ENCODE measurements at places on chromosomes 16 and 17. TPM values are rescaled to one million over a fixed set of nuclear protein-coding genes. Genes with fewer than 3 reads are reported as not detected.

Gene CSH2
- total RNA-seq, result not detected

Gene VWA3A
- 0.24 TPM for total RNA-seq

Gene CDR2
- total RNA-seq, result 43.2 TPM

Gene TTYH2
- total RNA-seq, result 7.4 TPM

Gene CDK3
- 6.7 TPM for total RNA-seq

Gene VAT1L
- total RNA-seq, result 18.6 TPM

Gene ABCC11
- 0.03 TPM for total RNA-seq

Gene HERPUD1
- 27.1 TPM for total RNA-seq

Gene CCL7
- not detected for total RNA-seq

Gene MYH1
- total RNA-seq, result not detected

Gene MYH11
- not detected for total RNA-seq

Gene SPHK1
- 1.9 TPM for total RNA-seq

Gene MPO
- total RNA-seq, result not detected

Gene SLC5A10
- not detected for total RNA-seq

Gene AGRP
- total RNA-seq, result 1.1 TPM

Gene ADAMTS18
- total RNA-seq, result 0.41 TPM

Gene CCL1
- total RNA-seq, result not detected

Gene ABCA9
- total RNA-seq, result not detected

Gene OSGIN1
- 1.6 TPM for total RNA-seq

Gene FOXC2
- total RNA-seq, result 0.62 TPM

Gene GAST
- not detected for total RNA-seq

Gene TVP23B
- total RNA-seq, result 23.7 TPM

Gene MT1H
- total RNA-seq, result 3.0 TPM

Gene RASD1
- 5.3 TPM for total RNA-seq

Gene ASPA
- total RNA-seq, result not detected

Gene DCAKD
- 70.7 TPM for total RNA-seq

Gene PRSS21
- 0.42 TPM for total RNA-seq

Gene PRR29
- 0.63 TPM for total RNA-seq

Gene ABCA10
- not detected for total RNA-seq

Gene SLFN12L
- total RNA-seq, result not detected

Gene GJC1
- total RNA-seq, result 32.7 TPM

Gene ACSF3
- 20.2 TPM for total RNA-seq

Gene SNAI3
- 2.9 TPM for total RNA-seq

Gene KRTAP2-1
- total RNA-seq, result not detected

Gene MYO19
- 146 TPM for total RNA-seq

All from H7 (cell line).